ENCODE measurements at places on chromosomes 11 and 22.

GRCh38 chr22:18152519-18152918, 2.5 kb downstream of the USP18 start:
- DNase-seq: no peak

DNA sequence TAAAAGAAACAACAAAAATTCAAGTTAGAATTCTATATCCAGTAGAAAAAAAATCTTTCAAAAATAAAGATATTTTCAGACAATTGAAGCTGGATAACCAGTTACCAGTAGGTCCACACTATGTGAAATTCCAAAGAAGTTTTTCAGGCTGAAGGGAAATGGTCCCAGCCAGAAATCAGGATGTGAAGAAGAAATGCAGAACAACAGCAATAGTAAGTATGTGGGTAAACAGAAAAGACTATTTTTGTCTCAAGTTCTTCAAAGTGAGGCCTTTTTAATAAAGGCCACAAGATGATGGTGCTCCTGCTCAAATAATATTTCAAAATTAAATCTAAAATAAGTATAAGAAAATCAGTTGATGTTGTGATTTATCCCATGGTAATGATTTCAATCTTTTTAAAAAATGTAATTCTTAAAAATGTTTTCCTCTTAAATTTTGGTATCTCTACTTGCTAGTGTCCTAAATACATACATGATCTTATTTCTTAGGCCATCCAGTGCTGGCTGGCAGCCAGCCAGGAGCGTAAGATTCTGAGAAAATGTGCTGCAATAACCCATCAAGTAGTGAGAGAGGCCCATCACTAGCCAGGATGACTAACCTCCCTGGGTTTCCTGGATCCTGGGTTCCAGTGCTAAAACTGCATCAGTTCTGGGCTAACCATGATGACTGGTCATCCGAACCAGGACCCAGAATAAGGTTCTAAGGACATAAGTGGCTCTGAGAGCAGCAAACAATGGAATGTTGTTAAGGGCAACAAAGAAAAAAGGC, 15.6 kb upstream of the UCP3 start:
- DNase-seq: peak; percentile 84

DNA sequence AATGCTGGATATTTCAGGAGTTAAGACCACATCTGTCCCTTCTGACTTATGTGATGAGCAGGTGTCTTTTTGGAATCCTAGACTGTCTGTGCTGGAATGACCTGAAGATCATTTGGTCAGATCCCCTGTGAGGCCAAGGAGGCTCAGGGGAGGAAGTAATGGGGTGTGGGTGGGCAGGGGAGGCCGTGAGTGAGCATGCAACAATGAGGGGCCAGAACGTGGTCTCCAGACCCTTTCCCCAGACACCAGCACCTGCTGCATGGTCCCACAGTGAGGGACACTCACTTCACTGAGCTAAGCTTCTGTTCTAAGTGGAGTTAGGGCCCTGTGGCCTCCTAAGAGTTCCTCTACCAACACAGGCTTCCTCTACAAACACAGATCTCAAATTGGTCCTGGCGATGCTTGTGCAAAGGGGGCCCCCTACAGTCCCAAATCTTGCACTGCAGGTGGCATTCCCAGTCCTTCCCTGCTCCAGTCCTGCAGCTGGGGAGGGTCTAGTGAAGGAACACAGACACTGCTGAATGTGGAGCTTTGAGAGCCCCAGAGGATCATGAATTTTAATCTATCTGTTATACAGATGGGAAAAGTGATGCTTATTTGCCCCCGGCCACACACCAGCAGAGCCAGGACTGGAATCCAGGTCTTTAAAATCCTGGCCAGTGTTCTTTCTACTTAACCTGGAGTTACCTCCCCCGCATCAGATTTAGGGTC, 7.4 kb downstream of the USP2 start:
- peak; percentile 69 for DNase-seq

GRCh38 chr22:36506637-36507517, at the start of gene FOXRED2:
FOXRED2 (minus strand) TSS chr22:36507040; CDS start chr22:36506422, 618 bp downstream.
- peak; percentile 84 for DNase-seq

- no peak for DNase-seq
Measured at GRCh38 chr22:49966041-49966773, 5.6 kb downstream of the PIM3 start.

All from fibroblast of skin of right biceps (primary cell).